Naive thymus-derived CD4-positive, alpha-beta T cell (primary cell): ENCODE measurements at places on chromosomes 4 and X. TPM values are rescaled to one million over a fixed set of nuclear protein-coding genes. Genes with fewer than 3 reads are reported as not detected.

PPP1R3F gene
- total RNA-seq, result 9.7 TPM

POU3F4 gene
- total RNA-seq, result not detected

GCNA gene
- 2.5 TPM for total RNA-seq

NPY2R gene
- not detected for total RNA-seq

MAGEA10 gene
- total RNA-seq, result not detected

SMR3A gene
- total RNA-seq, result not detected

ESX1 gene
- not detected for total RNA-seq

NAP1L2 gene
- 2.6 and 2.7 TPM in 2 replicates for total RNA-seq

TAF7L gene
- not detected for total RNA-seq

ART3 gene
- total RNA-seq, result not detected

ITM2A gene
- 167 TPM for total RNA-seq

BMX gene
- total RNA-seq, result not detected

PNMA5 gene
- total RNA-seq, result not detected

TLR1 gene
- total RNA-seq, result 22.0 and 23.1 TPM in 2 replicates

SPANXN1 gene
- total RNA-seq, result not detected

PNCK gene
- total RNA-seq, result not detected
